ENCODE measurements at places on chromosomes 6 and 20. TPM values are rescaled to one million over a fixed set of nuclear protein-coding genes. Genes with fewer than 3 reads are reported as not detected.

SMOC2 gene
- total RNA-seq = 4.8 TPM

EMILIN3 gene
- 5.6 TPM for total RNA-seq

SLC22A2 gene
- total RNA-seq = not detected

SLC2A10 gene
- 23.8 TPM for total RNA-seq

PGC gene
- total RNA-seq = not detected

FKBP1C gene
- 0.97 TPM for total RNA-seq

LAMP5 gene
- total RNA-seq = 0.40 TPM

PCMT1 gene
- 44.4 TPM for total RNA-seq

TMEM181 gene
- total RNA-seq = 23.6 TPM

MROH8 gene
- 4.9 TPM for total RNA-seq

CALHM4 gene
- not detected for total RNA-seq

BPIFB2 gene
- not detected for total RNA-seq

OR2H1 gene
- not detected for total RNA-seq

TSHZ2 gene
- 31.0 TPM for total RNA-seq

HLA-DMB gene
- not detected for total RNA-seq

PRRT1 gene
- 4.5 TPM for total RNA-seq

CLVS2 gene
- 0.11 TPM for total RNA-seq

OVOL2 gene
- total RNA-seq = 8.6 TPM

SLC22A3 gene
- total RNA-seq = 1.2 TPM

IRAK1BP1 gene
- total RNA-seq = 7.8 TPM

SEC63 gene
- total RNA-seq = 154 TPM

HLA-G gene
- 0.56 TPM for total RNA-seq

IRF4 gene
- total RNA-seq = 0.11 TPM
